Stimulated activated CD8-positive, alpha-beta memory T cell treated with anti-CD3 and anti-CD28 coated beads, Interleukin-15, amount 100 ng/mL, for 48 hours (primary cell): ENCODE measurements at places on chromosomes 7 and 10.

DNA sequence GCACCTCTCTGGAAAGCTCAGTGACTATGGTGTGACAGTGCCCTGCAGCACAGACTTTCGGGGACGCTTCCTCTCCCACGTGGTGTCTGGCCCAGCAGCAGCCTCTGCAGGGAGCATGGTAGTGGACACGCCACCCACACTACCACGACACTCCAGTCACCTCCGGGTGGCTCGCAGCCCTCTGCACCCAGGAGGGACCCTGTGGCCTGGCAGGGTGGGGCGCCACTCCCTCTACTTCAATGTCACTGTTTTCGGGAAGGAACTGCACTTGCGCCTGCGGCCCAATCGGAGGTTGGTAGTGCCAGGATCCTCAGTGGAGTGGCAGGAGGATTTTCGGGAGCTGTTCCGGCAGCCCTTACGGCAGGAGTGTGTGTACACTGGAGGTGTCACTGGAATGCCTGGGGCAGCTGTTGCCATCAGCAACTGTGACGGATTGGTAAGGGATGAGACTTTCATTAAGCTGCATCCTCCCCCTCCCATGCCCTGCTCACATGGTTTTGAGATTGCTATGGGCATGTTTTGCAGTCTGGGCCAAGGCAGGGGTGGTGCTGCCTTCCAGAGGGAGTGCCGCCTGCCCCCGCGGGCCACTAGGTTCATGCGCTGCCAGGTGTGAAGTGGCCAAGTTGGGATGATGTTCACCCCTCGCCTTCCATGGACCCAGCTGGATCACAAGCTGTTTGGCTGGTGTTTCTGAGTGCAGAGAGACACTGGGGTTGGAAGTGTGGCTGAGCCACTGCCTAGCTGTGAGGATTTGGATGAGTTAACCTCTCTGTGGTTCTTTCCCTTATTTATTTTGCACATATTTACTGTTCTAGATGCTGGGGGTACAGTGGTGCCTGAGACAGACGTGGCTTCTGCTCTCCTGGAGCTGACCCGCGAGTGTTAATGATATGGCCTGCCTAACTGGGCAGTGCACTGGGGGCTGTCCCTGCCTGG is 2.5 kb downstream of the ADAMTS14 start:
- DNase-seq: no peak

GRCh38 chr10:12719365-12719764 is 282.1 kb downstream of the CCDC3 start:
- DNase-seq: no peak

DNA sequence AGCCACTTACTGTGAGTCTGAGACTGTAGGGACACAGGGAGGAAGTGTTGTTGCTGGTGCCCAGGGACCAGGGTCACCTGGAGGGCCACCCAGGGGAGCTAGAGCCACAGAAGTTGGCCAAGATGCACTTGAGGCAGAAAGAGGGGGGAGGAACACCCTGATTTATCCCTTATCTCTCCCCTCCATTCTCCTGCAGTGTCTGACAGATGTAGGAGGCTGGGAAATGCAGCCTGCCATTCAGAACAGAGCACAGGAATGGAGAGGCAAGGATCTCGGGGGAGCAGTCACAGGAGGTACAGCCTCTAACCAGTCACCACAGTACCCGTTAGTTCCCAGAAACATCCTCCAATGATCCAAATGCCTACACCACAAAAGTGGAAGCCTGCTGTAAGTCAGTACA is 118.4 kb upstream of the SLC26A5 start:
- DNase-seq: no peak

DNA sequence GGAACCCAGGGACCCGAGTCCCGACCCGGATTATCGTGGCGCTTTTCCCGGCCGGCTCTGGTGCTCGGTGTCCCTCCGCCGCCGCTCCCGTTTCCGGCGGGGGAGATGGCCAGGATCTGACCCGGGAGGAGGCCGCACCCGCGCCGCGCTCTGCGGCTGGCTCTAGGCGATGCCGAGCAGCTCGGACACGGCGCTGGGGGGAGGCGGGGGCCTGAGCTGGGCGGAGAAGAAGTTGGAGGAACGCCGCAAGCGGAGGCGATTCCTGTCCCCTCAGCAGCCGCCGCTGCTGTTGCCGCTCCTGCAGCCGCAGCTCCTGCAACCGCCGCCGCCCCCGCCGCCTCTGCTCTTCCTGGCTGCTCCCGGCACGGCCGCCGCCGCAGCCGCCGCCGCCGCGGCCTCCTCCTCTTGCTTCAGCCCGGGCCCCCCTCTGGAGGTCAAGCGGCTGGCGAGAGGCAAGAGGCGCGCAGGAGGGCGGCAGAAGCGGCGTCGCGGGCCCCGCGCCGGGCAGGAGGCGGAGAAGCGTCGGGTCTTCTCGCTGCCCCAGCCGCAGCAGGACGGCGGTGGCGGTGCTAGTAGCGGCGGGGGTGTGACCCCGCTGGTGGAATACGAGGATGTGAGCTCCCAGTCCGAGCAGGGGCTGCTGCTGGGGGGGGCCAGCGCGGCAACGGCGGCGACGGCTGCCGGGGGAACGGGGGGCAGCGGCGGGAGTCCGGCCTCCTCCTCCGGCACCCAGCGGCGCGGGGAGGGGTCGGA is 593 bp downstream of the CDK13 start:
- DNase-seq: peak; percentile 24

DNA sequence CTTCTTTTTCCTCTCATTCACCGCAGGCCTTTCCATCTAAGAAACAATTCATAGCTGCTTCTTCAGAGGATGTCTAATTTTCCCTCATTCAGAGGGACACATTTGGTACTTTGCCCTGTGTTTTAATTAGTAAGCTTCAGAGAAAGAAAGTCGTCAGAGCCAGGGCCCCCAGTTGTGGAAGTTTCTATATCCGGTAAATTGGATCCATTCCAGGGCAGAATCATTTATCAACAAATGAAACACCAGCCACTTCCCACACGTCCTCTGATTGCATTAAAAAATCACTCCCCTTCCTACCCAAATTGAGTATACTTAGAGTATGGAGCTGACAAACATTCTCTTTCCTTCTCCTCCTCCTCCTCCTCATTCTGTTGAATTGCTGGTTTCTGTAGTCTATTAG is 205.8 kb upstream of the HDAC9 start:
- DNase-seq: no peak

GRCh38 chr7:15199482-15199881 is 296.9 kb upstream of the DGKB start:
- DNase-seq: no peak

DNA sequence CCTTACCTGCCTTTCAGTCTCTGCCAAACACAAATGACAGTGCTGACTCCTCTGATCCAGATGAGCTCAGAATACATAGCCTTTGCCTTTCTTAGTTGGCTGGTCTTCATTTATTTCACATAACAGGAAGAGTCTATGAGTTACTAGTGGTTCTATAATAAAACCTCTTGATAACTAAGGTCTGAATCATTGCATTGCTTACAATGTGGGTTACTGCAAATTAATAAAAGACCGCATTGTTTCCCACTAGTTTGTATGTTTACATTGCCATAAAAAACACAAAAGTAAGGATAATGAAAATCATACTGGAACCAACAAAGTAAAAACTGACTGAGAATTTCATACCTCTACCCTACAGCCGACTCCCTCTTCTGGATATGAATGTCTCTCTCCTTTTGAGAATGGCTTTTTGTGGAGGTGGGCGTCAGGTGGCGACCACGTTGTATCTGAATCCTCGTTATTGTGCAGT is 62.0 kb upstream of the AKR1E2 start:
- no peak for DNase-seq

DNA sequence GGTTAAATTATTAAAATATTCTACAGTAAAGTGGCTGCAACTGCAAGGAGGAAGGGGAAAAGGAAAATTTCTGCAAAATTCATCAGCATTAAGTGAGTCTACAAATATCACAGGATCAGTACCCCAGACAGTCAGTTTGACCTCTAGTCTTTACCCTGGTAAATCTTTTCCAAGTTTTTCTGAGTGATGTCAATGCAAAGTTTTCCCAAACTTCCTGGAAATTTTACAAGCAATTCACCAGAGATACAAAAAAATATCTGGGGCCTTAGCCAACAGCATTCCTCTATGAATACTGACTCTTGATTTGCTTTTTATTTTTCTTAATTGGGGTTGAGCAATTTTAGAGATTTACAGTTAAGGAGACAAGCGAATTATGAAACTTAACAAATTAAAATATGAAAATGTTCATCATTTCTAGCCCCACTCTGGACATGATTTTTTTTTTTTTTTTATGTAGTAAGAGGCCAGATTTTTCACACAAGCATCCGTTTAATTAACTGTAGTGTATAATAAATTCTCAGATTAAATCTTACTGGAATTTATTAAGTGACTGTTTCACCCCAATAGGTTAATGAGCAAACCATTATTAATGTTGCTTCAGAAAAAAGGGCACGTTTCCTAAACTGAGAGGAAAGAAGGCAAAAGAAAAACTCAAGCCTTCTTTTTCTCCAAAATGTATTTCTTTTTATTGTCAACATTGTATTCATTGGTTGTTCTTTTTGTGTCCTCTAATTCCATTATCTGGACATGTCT is 539.5 kb upstream of the FZD8 start:
- no peak for DNase-seq

DNA sequence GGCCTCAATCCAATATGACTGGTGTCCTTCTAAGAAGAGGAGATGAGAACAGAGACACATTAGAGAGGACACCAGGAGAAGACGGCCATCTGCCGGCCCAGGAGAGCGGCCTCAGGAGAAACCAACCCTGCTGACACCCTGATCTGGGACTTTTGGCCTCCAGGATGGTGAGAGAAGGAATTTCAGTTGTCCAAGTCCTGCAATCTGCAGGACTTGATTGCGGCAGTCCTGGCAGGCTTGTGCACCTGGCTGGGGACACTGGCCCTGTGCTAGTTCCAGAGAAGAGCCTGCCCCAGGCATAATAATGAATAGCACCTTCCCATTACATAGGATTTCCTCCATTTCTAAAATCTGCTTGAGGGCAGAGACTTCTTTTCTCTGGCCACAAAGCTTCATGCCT is 409.9 kb upstream of the SHH start:
- no peak for DNase-seq

- no peak for DNase-seq
These were observed 102.1 kb upstream of the ABI1 start for GRCh38 chr10:26962835-26963234.

DNA sequence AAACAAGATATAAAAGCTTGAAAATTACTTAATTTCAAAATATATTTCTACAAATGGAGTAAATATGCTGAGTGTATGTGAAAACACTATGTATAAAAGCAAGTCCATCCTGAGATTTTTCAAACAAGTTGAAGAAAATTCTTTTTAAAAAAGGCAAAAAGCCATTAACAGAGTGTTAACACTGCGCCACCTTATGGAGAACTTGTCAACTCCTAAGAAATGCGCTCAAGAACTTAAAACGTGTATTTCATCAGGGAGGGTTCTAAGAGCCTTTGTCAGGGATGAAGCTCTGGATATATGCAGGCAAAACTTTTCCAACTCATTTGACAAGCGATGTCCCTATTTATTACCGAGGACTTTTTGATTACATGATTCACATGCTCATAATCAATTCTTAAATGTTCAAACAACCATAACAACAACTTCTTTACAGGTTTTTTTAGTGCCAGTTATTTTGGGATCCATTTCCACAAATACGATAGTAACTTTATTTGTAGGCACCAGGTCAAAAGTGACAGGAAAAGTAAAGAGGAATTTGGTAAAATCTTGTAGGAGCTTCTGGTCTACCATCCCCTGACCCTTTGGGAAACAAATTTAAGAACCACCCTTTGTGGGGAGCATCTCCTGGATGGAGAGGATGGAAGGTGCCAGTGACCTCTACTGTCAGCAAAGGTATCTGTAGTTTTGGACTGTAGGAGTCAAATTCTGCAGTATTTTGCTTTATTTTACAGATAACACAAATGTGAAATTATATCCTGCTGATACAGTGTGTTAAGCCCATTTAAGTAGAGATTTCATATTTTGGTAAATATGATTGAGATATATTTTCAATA is 23.2 kb downstream of the CALCR start:
- DNase-seq: no peak

- DNase-seq: no peak
These were observed 24.1 kb upstream of the PNLIP start for GRCh38 chr10:116521424-116522290.

DNA sequence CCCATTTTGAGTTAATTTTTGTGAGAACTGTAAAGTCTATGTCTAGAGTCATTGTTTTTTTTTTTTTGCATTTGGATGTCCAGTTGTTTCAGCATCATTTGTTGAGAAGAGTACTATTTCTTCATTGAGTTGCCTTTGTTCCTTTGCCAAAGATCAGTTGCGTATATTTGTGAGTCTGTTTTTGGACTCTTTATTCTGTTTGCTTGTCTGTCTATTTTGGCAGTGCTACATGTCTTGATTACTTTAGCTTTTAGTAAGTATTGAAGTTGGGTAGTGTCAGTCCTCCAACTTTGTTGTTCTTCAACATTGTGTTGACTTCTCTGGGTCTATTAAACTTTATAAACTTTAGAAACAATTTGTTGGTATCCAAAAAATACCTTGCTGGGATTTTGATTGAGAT is 31.6 kb downstream of the CCDC7 start:
- DNase-seq: no peak

GRCh38 chr10:113663908-113664307 is at the start of gene NRAP:
TSS of gene NRAP (minus strand) at chr10:113664041. CDS start at chr10:113663882, 159 bp downstream.
- no peak for DNase-seq

- DNase-seq: no peak
These were observed 125.3 kb downstream of the ADARB2 start for GRCh38 chr10:1611936-1612550.

DNA sequence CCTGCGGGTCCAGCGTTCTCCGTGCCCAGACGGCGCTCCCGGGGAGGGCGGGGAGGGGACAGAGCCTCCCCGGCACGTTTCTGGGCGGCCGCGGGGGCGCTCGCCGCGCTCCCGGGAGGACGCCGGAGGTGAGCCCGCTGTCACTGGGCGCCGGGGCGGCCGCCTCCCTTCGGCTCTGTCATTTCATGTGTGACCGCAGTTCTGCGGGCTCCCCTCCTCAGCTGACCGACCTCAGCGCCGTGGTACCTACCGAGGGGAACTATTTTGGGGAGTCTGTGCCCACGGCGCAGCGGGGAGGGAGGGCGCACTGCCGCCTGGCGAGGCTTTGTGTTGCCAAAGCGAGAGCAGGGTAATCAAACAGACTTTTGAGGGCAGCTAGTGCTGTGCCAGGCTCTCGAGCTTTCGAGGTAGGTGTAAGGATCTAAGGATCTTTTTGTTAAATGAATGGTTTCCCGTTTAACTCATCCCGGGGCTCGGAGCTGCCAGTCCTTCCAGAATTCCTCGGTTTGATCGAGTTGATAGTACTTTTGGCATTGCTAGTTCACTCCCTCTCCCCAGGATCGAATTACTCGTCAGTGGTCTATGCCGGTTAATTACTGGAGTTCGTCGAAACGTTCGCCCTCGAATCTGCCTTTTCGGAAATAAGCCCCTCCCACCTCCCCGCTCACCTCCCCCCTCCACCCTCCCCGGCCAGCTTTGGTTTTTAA is 1.9 kb downstream of the ARID5B start:
- peak; percentile 69 for DNase-seq
